Cortex of kidney (tissue), 1 donor: ENCODE measurements at places on chromosomes 2 and 18.

- no peak for DNase-seq
Observed at GRCh38 chr2:71742953-71743601, 289.7 kb downstream of the DYSF start.

DNA sequence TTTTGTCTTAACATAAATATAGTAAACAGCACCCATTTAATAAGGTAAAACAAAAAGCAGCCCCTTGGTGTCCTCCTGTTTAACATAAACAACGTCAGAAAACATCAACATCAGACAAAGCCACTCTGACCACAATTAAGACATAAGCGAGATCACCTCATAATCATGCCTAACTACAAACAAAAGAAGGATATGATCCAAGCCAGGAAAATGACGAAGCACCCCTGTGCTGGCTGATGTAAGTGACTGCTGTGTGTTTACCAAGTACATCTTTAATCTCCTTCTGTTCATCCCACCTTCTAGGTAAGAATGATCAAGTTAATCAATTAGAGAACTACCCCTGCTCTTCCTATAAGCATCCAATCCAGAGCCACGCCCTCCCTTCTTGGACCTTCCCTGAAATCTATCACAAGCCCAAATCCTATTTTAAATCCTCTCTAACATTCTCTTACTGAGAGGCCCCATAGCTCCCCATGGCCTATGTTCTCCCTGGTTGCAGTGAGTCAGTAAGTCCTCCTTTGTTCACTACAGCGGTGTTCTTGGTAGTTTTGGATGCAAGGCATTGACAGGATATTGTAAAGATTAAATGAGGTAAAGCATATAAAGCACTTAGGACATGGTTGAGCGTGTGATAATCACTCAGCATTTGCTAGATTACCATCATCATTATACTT lies 424.2 kb downstream of the TSN start:
- DNase-seq, result no peak

GRCh38 chr18:13239171-13239956 lies 20.8 kb downstream of the LDLRAD4 start:
- DNase-seq, result no peak

DNA sequence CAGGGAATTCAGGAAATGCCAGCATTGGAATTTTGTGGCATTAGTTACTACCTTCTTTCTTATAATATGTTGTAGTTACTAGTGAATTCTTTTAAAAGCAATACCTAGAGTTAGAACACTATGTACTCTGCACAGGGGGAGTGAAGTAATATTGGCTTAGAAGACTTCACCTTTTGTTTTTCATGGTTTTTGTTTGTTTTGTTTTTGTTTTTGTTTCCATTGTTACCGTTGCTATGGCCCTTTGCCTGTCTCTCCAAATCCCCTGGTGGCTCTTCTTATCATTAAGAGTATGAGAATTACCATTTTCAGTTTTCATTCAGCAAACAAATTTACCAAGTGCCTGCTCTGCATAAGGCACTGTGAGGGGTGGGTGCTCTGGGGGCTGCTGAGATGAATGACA lies 160.1 kb downstream of the HAUS1 start:
- DNase-seq, result no peak

DNA sequence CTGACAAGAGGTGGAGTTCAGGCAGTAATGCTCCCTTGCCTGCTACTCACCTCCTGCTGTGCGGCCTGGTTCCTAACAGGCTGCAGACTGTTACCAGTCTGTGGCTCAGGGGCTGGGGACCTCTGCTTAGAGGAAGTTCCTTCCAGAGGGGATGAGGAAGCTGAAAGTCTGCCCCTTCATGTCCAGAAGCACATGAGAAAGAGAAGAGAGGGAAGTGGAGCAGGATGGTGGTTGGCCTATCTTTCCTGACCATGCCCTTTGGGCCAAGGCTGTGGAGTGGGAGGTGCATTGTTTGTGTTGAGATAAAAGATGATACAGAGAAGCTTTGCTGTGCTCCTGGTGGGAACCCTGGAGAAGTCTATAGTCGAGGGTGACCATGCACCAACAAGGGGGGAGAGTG lies 112.5 kb downstream of the LPIN1 start:
- DNase-seq, result no peak

- no peak for DNase-seq
Observed at GRCh38 chr2:32136097-32136496, 29.6 kb upstream of the SLC30A6 start.

DNA sequence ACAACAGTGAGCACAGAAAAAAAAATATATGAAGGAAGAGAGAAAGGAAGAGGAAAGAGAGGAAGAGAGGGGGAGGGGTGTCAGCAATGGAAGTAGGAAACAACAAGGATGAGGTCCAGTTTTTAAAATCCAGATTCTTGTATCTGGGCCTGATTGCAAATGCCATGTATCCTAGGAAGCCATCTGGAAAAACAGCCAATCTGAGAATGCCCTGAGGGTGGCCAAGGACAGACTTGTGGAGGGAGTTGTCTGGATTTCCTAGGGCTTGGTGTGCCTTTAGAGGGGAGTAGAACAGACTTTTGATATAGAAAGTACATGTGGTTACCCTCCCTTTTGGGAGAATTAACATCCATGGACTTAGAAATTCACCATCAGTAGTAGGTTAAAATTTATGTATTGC lies 47.1 kb downstream of the PRKCE start:
- DNase-seq, result no peak

DNA sequence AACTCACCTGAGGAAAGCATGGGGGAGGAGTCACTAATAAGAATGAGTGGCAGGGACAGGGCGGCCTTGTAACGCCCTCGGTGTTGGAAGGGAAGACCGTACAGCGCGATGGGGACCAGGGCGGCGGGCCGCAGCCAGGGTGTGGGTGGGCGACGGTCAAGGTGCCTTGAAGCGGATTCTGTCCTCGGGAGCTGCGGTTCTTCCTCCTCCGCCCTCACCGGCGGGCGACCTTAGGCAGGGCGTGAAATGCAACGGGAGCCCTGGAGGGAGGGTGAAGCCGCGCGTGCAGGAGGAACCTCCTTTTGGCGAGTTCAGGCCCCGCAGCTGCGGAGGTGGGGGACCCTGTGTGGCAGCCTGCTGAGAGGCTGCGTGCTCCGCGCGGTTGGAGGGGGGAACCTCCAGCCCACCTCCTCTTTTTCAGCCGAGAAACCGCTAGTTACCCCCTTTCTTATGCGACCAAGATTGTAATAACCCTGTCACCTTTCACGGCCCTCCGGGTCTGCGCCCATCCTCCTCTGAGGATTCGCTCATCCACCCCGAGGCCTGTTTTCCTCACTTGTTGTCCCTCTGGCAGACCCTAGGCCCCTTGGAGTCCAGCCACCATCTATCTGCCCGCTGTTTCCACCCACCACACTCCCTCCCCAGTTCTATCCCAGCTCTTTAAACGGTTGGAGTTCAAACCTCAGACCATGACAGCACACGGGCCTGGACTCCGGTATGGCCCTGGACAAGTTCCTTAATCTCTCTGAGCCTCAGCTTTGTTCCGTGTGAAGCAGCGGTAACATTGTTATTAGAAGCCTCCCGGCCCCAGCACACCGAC lies 823 bp upstream of the RNU2-63P start:
- no peak for DNase-seq

- no peak for DNase-seq
Observed at GRCh38 chr2:135318808-135319207, 212.2 kb downstream of the ZRANB3 start.
